ENCODE measurements at places on chromosomes 4 and X. TPM values are rescaled to one million over a fixed set of nuclear protein-coding genes. Genes with fewer than 3 reads are reported as not detected.

GPC3 gene
- 0.66 TPM for total RNA-seq

DNA sequence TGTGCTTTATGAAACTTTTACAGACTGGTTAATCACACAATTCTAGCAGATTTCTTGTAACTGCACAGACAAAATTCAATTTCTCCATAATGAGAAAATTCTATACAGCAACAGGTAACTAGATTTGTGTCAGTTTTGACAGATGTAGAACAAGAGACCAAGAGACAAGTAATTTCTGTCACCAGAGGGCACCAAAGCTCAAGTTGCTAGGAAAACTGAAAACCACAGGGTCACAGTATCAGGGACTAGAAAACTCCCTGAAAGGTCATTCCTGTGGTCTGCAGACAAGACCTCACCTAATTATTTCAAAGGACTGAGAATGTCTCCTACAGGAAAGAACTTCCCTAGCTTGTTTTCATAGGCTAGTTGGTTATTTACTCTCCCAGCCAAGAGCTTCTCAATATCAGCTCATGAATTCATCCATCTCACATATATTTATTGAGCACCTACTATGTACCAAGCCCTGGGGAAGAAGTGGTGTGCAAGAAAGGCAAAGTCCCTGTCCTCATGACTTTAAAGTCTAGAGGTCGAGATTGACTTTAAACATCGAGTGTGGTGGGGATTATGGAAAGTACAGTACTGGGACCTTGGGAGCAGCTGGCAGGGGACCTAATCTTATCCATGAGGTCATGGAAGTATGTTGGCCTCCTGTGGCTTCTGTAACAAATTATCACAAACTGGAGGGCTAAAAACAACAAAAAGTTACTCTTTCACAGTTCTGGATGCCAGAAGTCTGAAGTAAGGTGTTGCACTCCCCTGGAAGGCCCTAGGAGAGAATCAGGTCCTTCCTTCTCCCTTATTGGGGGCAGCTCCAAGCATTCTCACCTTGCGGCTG, 47.8 kb upstream of the SETD7 start:
- DNase-seq: peak; percentile 49

PASD1 gene
- not detected for total RNA-seq

DNA sequence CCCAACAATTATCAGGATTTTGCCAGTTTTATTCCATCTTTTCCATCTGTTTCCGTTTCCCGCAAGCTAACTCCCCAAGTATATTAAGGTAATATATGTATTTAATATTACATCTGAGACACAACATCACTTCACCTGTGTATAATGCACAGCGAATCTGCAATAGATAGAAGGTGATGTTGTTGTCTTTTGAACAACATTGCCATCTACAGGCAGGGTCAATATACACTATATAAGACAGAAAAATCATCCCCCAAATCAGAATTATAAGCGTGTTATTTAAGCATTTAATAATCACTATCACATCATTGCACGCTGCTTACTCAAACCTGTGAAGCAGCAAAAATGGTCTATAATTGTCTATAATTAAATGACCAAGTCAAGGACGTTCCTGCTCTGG, 1115.5 kb downstream of the NLGN4X start:
- no peak for DNase-seq

ANOS1 gene
- total RNA-seq: not detected

DNA sequence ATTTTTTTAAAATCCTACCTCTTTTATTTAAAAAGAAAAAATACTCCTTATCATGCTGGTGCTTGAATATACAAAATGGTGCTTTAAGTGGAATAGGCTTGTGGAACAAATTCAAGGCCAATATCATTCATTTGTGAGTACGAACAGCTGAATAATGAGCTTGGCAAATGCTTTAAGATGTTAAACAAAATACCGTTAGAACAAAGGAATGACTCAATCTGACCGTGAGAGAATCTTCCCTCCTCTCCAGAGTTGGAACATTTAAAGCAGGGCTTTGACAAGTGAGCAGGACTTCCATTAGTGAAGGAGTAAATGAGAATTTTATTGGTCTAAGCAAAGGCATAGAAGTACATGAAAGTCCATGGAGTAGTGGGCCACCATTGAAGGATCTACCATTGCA, 74.5 kb downstream of the DCLK2 start:
- no peak for DNase-seq

NIPAL1 gene
- total RNA-seq: 1.3 TPM

- DNase-seq: no peak
Observed at GRCh38 chrX:53253293-53254020, 27.9 kb downstream of the IQSEC2 start.

IDUA gene
- 8.5 TPM for total RNA-seq

MAGEA2B gene
- not detected for total RNA-seq
